Pancreas (tissue), 10 donors: ENCODE measurements at places on chromosomes 12 and 14. TPM values are rescaled to one million over a fixed set of nuclear protein-coding genes. Genes with fewer than 3 reads are reported as not detected.

The KRT77 gene
- total RNA-seq: not detected

The AQP6 gene
- not detected for total RNA-seq

The TSPAN8 gene
- total RNA-seq: 23.3 TPM

The FSCB gene
- total RNA-seq: not detected

The KCNA5 gene
- total RNA-seq: 0.43 TPM

The CHFR gene
- 15.2 TPM for total RNA-seq

The TPH2 gene
- total RNA-seq: not detected
